ENCODE measurements at places on chromosomes 16 and 17.

DNA sequence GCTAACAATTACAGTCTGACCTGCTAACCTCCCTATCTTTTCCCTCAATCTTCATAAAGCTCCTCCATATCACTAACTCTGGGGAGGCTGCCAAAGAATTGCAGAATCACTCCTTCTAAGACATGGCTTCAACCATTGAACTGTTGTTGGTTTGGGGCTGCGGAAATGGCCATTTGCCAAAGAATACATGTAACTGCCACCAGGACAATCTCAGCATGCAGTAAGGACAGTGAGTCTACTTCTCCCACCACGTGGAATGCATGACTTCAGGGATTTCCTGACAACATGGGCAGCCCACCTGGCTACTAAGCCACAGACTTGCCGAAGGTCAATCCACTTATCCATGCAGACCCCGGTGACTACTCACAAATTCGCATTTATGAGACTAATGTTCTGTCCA is 104.3 kb upstream of the NUDT7 start:
- DNase-seq: no peak

DNA sequence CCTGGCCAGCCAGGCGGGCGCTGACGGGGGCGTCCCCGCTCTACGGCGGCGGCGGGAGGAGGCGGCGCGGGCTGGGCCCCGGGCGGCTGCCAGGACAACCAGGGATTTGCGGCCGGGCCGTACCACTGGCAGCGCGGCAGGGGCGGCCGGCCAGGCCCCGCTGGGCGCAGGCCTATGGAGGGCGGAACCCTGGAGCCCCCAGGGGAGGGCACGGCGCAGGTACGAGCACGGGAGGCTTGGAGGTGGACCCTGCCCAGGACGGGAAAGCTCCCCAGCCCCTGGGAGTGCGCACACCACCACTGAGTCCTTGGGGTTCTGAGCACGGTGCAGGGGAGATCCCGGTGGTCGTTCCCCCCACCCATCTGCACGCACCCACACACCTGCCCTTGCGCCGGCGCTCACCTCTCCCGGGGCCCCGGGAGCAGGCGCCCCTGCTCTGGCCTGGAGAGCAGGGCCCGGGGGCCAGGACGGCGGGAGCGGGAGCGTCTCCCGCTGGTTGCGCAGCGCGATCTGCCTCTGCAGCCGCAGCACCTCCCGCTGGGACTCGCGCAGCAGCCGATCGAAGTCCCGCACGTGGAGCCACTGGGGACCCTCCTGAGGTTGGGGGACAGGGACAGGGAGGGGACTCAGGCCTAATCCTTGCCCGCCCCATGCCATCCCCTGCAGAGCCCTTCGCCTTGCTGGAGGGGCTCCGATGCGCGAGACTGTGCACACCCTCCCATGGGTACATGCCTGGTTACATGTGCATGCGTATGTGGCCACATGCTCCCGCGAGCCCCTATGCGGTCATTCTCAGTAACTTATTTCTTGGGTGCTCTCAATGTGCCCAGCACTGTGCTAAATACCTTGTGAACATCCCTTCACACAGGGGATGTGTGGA is 3.9 kb downstream of the TSPOAP1 start:
- peak; percentile 73 for DNase-seq

GRCh38 chr17:38417210-38417951 is 10.9 kb upstream of the ARHGAP23 start:
- DNase-seq: no peak

GRCh38 chr17:1108765-1109605 is 70.8 kb downstream of the ABR start:
- peak; percentile 63 for DNase-seq

DNA sequence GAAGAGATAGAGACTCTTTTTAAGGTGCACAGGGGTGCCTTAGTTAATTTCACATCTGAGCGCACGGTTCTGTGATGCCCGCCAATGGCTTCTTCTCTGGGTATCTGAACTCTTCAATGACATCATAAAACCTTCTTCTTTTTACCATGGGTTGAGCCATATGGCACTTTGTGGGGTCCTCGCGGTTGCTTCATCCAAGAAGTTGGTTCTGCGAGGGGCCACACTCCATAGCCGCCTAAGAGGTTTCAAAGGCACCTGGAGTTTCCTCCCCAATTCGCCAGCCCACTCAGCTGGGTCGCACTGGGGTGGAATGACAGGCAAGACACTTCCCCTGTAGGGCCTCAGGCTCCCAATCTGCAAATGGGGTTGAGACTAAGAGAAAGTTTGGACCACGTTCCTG is 10.4 kb upstream of the MT4 start:
- no peak for DNase-seq

GRCh38 chr16:72197545-72197944 is 25.6 kb upstream of the PMFBP1 start:
- DNase-seq: no peak

DNA sequence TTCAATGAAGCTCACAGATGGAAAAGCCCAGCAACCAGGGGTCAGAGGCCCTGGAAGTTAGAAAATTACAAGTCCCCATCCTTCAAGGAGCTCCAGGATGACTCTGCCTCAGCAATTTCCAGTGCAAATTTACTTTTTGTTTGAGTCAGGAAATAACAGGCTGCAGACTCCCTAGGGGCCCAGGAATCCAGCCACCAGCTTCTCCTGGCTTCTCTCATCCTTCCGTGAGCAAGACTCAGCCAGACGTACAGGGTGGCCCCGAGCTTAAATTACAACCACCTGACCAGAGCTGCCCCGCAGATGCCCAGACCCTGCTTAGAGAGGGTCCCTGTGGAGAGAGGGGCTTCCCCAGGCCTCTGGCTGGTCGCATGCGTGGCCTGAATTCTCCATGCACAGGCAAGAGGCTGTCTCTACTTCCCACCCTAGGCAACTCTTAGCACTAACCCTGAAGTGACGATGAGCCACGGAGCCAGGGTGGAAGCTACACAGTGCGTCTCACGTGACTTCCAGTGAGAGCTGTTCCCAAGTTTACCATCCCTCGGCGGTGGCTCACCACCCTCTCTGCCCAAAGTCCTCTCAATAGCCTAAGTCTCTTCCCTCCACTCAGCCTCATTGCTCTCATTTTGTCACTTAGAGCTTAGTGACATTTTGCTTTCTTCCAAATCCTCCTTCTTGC is 27.1 kb downstream of the GPR142 start:
- no peak for DNase-seq

DNA sequence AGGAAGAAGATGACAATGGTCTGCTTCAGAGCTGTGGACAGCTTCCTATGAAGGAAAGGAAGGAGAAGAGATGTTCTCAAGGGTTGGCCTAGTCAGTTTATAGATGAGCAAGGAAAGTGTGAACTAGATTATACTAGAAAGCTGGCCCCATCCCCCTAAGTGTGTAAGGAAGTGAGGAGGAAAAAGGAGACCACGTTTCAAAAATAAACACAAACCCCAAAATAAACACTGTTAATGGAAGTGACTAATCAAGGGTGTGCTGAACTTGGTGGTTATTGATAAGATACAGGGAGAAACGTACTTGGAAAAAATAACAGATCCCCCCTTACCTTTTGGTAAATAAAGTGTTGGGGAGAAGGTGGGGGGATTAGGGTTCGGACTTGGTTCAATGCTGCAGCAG is 267.1 kb downstream of the SOX9 start:
- DNase-seq: no peak

DNA sequence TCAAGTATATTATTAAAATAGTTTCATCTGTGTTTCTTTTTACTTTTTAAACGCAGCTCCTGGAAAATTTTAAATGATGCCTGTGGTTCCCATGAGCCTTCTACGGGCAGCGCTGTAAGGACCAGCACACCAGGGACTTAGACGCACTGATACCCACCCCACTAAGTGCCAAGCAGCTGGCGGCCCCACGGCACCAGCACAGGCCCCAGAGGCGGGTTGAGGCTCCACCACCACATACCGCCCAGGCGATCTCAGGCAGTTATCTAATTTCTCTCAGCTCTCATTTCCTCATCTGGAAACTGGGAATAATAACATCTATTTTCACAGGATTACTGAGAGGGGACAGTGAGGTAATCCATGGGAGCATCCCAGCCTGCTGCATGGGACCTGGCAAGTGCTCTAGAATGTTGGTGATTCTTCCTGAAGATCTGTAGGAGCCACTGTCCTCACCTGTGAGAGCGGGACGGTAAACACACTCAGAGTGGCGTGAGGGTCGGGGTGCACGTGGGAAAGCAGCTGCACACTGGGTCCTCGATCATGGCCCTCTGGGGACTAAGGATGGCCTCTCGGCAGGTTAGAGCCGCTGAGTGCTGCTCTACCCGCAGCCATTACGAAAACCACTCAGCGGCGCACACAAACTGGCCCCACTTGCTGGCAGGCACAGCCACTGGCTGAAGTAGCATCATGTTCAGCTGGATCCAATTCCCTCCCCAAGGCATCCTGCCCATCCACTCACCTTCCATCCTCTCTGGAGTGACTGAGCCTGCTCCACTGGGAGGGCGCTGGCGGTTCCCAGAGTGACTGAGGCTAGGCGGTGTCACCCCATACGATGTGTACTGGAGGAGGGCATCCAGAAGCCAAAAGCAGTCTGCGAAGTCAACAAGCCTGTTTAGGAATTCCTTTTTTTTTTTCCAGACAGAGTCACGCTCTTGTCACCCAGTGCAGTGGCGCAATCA is 17.6 kb upstream of the SLC38A8 start:
- no peak for DNase-seq

GRCh38 chr17:63124958-63125357 is 158.9 kb downstream of the TANC2 start:
- DNase-seq: no peak

DNA sequence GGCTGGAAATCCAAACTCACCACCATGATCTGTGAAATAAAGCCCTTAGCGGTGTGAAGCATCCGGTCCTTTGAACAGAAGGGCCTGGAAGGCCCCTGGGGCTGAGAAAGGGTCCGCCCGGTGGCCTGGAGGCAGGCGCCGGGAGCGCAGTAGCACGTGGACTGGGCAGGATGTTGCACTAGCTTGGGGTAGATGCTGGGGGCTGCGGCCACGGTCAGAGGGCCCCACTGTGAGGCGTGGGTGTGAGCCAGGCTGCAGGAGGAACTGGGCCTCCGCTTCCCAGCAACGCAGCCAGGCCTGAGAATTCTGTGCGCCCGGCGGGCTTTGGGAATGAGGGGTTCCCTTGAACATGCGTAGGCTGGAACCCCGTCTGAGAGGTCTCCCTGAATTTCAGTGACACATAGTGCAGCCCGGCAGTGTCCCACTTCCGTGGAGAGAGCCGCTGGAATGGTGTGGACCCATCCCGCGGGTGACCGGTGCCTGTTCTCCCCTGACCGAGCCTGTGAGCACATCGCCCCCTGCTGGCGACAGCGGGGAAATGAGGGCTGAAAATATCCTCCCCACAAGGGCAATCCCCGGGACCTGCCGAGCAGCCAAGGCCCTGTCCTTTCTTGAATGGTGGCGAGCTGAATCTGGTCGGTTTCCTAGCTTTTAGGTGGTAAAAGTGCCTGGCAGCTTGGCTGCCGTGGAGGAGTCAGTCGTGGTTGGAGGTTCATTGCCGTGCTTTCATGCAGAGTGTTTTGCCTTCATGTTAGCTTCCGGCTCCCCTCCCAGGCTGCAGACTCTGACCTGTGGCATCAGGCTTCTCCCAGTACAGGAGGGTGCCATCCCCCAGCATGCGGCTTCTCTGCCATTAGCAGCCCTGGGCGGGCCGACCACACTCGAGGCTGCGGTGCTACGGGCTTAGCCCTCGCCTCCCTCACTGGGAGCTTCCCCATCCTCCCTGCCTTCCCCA is 43.8 kb downstream of the DNAJA2 start:
- DNase-seq: peak; percentile 34

- no peak for DNase-seq
Observed at GRCh38 chr16:66758086-66758485, 6.7 kb upstream of the DYNC1LI2 start.

- no peak for DNase-seq
Observed at GRCh38 chr16:69563605-69564580, 1.9 kb upstream of the NFAT5 start.

GRCh38 chr16:64455275-64455674 is 666.6 kb downstream of the CDH11 start:
- DNase-seq: no peak

- no peak for DNase-seq
Observed at GRCh38 chr16:14296663-14297062, 225.5 kb downstream of the MRTFB start.

GRCh38 chr17:41695954-41696757 is 7.5 kb downstream of the EIF1 start:
- peak; percentile 71 for DNase-seq

DNA sequence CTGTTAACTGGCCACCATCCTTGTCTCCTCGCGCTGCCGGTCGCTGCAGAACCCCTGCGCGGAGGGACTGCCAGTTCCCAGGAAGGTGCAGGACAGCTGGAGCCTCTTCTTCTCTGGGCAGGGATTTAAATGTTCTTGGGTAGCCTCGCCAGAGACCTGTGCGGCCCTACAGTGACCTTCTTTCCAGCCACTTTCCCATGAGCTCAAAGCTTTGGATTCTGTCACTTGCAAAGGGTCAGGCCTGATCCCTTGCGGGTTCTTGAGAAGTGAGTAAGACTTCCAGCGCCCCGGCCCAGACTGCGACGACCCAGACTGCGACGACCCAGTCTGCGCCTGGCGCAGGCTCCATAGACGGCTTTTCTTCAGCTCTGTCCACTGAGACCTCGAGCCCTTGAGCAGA is 1.4 kb upstream of the SLFN5 start:
- no peak for DNase-seq

GRCh38 chr17:55451203-55451641 is 29.6 kb upstream of the MMD start:
- DNase-seq: no peak

- DNase-seq: no peak
Observed at GRCh38 chr16:13041646-13042290, 140.4 kb downstream of the SHISA9 start.

DNA sequence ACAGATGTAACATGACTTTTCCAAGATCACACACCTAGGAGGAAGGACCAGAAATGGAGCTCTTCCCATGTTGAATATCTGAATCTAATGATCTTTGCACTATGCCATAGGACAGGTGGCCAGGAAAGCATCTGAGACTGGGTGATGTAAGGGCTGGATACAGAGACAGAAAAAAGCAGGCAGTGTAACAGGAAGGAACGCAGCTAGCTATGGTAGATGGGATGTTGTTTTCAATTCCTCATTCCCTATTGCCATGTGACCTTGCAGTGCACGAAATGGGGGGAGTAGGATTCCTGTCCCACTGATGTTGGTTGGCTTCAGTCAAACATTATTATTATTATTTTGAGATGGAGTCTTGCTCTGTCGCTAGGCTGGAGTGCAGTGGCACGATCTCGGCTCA is 3.7 kb upstream of the NPIPB15 start:
- no peak for DNase-seq

GRCh38 chr17:28946239-28946638 is 5.1 kb downstream of the PHF12 start:
- DNase-seq: no peak

DNA sequence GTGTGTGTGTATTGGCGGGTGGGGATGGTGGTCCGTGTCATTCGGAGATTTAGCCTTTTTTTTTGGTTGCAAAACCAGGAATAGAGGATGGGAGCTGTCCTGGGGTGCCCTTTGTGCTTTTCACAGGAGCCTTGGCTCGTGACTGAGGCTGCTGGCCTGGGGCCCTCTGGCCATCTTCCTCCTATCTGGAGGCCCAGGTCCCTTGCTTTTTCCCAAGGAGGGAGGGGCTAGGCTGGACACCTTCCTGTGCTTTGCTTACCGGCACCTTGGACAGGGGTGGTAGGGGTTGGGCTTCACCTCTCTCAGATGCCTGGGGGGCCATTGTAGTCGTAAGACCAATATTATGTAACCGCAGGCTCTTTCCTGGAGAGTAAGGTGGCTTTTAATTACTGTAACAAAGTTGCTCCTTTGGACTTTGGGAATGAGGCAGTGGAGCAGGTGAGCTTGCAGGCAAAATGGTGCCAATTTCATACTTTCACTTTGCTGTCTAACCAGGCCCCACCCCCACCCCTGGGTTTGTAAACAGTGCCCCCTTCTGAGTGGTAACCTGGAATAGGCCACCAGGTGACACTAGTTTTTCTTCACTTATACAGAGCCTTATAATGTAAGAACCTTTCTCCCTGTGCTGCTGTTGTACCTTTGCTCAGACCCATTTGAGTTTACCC is 1.2 kb downstream of the DYNLL2 start:
- no peak for DNase-seq

All from mesothelial cell of epicardium (in vitro differentiated cells).